ENCODE measurements at places on chromosomes 1 and 21.

DNA sequence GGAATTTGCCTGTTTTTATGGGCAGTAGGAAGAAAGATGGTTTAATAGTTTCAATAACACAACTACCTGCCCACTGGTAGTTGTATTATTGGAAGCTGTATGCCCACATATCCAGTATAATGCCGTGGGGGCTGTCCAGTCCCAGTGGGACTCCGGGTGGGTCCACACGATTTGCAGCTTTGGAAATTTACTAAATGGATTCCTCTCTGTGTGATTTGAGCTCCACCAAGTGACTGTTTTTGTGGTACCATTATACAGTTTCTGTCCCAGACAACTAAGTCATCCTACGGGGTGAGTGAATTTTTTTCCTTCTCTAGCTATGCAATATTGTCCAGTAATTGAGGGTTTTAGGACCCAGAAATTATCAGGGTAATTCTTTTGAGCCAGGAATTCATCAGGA, 86.8 kb downstream of the PLA2G4A start:
- DNase-seq: no peak

- no peak for DNase-seq
These were observed 116.5 kb downstream of the TBX15 start for GRCh38 chr1:118871582-118872171.

DNA sequence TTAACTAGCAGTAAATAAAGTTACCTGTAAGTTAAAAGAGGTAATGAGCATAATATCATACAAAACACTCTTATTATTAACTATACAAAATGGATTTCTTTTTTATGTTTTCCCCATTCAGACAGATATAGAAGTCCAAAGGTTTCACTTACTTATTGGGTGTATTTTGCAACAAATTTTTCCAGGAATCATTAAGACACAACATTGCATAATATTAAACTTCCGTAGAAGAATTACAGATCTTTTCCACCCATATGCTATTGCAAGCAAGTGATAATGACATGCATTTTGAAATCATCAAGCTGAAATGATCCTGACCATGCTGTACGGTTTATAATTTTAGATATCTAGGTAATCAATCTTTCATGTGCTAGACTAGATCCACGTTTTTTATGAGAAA, 957.0 kb downstream of the NCAM2 start:
- DNase-seq: no peak

DNA sequence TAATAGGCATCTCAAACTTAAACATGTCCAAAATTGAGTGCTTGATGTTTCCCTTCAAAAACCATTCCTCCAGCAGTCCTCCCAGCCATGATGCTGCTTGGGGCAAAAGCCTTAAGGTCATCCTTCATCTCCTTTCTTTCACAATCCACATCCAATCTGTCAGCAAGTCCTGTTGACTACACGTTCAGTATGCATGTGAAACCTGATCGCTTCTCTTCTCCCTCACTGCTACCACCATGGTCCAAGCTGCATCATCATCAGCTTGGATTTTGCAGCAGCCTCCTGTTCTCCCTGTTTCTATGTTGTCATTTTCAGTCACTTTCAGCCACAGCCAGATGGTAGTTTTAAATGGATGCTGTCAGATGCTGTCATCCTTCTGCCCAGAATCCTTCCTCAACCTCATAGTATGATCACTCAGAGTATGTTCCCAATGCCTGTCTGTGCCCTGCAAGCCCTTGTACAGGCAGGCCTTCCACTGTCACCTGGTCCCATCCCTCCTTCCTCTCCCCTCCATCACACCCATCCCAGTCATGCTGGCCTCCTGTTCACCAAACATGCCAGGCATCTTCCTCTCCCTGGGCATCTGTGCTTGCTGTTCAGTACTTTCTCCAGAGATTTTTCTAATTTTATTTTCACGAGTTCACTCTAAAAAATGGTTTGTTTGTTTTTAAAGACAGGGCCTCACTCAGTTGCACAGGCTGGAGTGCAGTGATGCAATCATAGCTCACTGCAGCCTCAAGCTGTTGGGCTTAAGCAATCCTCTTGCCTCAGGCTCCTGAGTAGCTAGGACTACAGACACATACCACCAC, 66.0 kb downstream of the SYDE2 start:
- DNase-seq: no peak

DNA sequence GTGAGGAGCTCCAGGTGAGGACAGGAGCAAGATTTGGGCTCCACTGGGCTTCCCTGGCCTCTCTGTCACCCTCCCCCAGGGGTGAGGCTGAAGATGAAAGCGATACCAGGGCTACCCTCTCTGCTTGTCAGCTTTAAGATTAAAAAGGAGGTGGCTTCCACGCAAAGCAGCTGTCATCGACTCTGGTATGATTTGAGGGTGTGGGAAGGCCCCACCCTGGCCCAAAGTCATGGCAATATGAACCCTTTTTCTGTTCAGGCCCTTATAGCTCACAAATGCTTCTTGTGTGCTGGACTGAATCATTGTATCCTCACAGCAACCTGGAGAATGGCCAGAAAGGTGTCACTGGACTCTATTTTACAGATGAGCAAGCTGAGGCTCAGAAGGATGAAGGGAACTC, 41.6 kb downstream of the NUAK2 start:
- no peak for DNase-seq

GRCh38 chr1:212450331-212450881, 17.7 kb downstream of the NENF start:
- DNase-seq: no peak

DNA sequence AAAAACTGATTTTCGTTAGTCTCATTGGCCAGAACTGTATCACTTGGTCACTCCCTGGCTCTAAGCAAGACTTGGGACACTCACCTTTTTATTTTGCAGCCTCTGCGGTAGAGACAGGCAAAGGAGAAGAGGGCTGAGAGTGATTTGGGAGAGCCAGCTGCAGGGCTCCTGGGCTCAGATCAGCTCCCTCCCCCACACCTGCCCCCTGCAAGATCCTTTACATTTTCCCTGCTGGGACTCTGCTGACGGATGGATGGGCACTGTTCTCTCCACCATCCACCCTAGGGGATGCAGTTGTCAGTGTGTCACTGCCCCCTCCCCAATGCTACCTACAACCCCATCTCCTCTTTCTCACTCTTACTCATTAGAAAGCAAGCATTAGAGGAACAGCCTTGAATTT, 301.1 kb upstream of the KAZN start:
- no peak for DNase-seq

GRCh38 chr1:184647471-184647870, 107.2 kb downstream of the EDEM3 start:
- no peak for DNase-seq

DNA sequence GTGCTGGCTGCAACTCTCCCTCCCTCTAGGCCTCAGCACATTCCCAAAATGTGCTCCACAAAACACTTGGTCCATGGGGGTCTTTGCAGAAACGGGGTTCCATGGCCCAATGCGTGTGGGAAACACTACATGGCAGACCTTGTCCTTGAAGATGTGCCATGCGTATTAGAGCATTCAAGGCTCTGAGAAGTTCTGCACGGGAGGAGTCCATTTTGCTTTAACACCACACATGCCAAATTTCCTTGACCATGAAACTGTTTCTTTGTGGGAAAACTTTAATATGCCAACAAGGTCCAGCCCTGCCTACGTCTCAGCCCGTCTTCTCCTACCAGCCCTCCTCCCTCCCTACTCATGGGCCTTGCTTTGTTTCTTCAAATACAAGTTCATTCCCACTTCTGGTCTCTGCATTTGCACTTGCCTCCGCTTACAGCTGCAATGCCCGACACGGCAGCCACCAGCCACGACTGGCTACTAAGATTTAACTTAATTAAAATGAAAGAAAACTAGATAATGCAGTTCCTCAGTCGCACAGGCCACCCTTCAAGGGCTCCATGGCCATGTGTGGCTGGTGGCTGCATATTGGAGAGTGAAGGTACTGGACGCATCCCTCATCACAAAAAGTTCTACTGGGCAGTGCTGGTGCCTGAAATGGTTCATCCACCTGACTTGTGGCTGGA, 19.2 kb upstream of the TAS1R2 start:
- no peak for DNase-seq

DNA sequence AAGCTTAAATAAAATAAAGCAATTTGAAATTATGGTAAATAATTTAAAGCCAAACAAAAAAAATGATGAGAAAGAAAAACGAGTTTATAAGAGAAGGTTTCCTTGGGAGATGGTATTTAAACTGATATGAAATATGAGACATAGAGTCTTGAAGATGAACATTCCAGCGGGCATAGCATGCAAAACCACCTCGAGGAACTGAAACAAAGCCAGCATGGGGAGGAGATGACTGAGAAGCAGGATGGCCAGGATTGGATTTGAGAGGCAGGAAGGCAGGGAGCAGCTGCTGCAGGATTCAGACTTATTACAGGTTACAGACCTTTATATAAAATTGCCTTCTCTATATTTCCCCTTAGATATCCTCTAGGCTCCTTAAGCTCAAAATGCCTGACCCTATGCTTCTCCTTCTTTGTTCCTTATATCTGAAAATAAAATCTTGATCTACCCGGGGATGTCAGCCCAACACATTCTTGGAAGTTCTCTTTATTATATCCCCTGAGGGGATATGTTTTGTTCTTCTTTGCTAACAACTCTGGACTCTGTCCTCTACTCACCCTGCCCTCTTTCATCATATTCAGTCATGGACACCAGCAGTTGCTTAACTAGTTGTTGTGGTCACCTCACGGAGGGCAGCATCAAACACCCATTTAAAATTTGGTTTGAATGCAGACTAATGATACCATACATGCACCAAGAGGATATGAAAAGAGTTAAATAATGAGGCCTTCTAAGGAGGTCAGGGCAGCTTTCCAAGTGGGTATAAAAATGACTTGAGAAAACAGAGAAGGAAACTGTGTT, 719.1 kb upstream of the B3GALT2 start:
- no peak for DNase-seq

GRCh38 chr1:233359431-233359830, 31.9 kb downstream of the MAP3K21 start:
- DNase-seq: no peak

- no peak for DNase-seq
These were observed 148.3 kb upstream of the RAB4A start for GRCh38 chr1:229122606-229123005.

GRCh38 chr1:227420147-227420546, 101.9 kb upstream of the CDC42BPA start:
- no peak for DNase-seq

DNA sequence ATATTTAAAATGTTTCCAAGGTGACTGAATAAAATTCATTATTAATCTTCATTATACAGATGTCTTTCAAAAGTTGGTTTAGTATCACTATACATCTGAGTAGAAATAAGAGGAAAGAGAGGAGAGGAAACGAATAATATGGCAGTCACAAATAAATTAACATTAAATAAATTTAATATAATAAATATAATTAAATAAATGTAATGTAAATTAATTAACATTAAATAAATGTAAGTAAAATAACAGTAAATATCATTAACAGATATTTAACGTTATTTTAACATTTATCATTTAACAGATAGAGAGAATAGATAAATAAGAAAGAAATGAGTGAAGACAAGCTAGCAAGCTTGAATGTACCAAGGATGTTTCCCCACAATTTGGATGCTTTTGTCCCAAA, 592.7 kb downstream of the NEGR1 start:
- DNase-seq: no peak

DNA sequence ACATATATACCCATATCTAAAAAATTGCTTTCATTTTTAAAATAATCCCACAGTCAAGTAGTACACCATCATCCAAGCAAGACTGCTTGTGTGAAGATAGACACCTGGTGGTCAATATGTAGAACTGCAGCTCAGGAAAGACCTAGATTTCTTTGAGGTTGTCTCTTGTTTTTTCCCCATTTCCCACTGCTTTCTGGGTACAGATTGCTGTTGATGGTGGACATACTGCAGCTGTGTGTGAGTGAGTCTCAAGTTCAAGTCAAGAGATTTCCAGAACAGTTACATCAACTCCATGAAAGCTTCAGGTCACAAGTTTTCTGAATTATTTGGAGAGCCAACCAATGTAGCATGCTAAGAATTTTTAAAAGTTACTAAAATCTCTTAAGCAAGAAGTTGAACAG, 306.4 kb downstream of the DUSP10 start:
- no peak for DNase-seq

GRCh38 chr1:24888061-24888970, 41.8 kb downstream of the RUNX3 start:
- no peak for DNase-seq

DNA sequence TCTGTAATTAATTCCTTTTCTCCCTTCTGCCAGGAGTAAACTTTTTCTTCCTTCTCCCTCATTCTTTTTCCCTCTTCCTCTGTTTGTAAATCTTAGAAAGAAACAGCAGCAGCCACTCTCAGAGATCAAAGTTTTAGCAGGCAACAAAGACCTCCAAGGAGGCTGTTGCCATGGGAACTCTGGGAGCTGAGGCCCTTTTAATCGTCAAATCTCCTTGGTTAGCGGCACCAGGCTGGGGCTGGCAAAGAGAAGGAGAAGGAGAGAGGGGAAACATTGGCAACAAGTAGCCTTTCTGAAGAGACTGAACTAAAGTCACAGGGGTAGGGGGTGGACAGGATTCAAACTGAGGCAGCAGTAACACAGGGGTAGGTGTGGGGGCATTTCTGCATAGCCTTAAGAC, 25.2 kb downstream of the ILDR2 start:
- no peak for DNase-seq

DNA sequence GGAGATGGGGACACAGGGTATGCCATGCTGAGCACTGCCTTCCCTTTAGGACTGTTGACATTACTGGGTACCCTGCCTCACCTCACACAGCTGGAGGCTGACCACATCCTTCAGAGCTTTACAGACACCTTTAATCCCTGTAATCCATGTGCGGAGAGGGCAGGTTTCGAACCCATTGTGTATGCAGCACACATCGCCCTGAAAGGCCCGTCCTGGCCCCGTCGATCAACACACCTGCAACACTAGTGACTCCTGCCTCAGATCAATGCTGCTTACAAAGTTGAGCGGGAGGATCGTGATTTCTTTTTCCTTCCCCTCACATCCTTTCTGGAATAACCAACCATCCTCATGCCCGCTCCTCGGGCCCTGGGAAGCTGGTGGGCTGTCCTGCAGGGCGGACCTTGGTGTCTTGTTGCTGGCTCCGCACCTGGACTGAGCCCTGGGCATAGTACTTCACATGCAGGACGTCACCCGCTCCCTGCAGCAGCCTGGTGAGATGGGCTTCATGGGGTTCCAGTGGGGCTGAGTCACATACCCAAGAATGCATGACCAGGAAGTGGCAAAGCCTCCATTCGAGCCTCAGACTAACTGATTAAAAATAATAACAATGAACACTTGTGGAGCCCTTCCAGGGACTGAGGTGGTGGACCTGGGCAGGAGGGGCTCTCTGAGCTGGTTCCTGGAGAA, 403.6 kb downstream of the PTPRU start:
- no peak for DNase-seq

DNA sequence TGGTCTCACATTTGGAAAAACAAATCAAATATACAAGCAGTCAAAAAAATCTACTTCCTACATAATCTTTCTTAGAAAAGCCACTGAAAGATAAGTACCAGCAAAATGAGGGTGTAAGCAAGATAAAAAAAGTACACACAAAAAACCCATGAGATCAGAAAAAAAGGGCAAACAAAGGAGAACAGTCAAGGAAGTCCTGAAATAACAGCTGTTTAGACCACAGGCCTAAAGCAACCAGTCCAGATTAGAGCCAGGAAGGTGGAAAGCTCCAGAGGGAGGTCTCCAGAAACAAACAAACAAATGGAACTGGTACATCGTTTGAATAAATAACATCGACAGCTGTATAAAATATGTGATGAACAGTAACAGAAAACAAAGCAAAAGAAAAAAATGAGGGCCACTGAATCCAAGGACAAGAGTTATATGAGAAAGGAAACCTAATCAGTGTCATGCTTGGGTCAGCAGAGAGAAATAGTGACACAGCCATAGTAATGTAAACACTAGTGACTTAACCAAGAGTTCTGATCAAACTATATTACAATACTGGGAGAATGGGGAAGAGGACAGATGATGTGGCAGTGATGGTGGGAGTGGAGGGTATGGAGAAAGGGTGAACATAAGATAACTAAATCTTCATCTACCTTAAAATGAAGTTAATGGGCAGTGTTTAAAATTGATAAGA, 67.5 kb downstream of the NVL start:
- DNase-seq: no peak

All from activated T-cell treated with anti-CD3 and anti-CD28 coated beads for 24 hours (primary cell).